ENCODE measurements at places on chromosomes 13 and 19.

GRCh38 chr13:112899281-112900225 lies 69.5 kb upstream of the MCF2L start:
- DNase-seq, result no peak

DNA sequence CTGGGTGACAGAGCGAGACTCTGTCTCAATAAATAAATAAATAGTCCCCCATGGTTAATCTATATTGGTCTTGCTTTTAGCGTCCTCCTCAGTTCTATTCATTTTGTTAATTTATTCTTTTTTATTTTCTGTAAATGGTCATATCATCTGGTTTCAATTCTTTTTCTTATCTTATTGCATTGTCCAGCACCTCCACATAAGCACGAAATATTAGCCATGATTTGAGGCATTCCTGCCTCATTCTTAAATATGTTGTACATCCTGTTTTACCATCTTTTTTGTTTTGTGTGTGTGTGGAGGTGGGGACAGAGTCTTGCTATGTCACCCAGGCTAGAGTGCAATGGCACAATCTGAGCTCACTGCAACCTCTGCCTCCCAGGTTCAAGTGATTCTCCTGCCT lies 24.6 kb upstream of the CCDC124 start:
- DNase-seq, result no peak

GRCh38 chr19:40370997-40371801 lies 18.8 kb downstream of the HIPK4 start:
- no peak for DNase-seq

DNA sequence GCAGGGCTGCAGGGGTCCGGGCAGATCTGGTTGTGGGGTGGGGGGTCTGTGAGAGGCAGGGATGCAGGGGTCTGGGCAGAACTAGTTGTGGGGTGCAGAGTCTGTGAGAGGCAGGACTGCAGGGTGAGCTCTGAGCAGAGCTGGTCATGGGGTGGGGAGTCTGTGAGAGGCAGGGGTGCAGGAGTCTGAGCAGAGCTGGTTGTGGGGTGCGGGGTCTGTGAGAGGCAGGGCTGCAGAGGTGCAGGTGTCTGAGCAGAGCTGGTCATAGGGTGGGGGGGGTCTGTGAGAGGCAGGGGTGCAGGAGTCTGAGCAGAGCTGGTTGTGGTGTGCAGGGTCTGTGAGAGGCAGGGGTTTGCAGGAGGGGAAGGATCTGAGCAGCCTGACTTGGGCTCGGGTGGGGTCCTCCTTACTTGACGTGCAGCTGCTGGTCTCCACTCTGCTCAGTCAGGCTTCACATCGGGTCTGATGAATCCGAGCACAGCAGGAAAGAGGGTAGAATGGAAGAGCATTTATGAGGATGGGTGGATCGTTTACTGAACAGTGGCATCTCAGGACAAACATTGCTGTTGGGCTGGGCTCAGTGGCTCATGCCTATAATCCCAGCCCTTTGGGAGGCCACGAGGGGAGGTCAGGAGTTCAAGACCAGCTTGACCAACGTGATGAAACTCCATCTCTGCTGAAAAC lies 31.2 kb downstream of the IGFL2 start:
- DNase-seq, result no peak

- no peak for DNase-seq
These were observed 3.8 kb downstream of the RAB20 start for GRCh38 chr13:110557610-110558305.

DNA sequence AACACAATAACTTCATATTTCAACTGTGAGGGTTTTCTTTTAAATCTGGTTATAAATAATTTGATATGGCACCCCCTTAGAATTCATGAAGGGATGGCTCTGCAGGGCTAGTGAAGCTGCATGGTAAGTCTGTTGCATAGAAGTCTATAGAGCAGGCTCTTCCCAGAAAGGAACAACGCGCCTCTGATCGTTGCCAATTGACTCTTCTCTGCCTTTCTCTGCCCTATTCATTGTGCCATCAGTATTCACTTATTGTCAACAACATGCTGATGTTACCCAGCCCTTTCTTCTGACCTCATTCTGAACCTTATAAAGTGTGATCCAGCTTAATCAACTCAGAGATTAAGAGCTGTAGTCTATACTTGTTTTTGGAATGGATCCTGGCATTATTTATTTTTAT lies 16.3 kb upstream of the DCT start:
- DNase-seq, result no peak

GRCh38 chr13:30020726-30021312 lies 170.4 kb upstream of the UBL3 start:
- DNase-seq, result no peak

DNA sequence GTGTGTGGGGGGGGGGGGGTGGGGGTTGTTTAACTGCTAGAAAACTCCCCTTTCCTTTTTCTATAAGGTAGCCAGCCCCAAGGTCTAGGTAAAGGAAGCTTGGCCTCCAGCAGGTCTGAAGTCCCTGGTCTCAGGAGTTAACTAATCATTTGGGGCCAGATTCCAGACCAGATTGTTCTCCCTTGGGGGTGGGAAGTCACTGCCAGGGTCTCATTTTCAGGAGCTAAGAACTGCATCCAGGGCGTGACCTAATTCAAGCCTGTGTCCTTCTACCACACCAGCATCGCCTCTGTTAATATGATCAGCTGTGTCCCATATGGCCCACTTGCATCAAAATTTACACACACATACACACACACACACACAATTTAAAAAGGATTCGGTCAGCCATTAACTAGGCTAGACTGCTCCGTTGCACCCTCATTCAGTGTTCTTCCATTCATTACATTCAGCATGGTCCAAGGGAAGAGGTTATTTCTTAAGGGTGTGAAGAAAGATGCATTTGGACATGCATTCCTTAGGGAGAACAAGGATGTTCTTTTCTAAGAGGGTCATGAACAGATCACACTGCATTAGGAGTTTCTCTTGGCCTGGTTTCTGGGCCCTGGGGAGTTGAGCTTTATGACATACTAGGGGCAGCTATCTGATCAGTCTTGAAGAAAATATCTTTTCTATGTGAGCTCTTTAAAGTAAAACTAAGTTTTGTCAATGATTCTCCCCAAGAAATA lies 91.0 kb downstream of the FGF14 start:
- DNase-seq, result no peak

Data from COR-L47 (cell line).